Hepatocyte (in vitro differentiated cells): ENCODE measurements at places on chromosomes 1 and 21. TPM values are rescaled to one million over a fixed set of nuclear protein-coding genes. Genes with fewer than 3 reads are reported as not detected.

GRCh38 chr21:24197132-24197643, 1410.1 kb downstream of the MRPL39 start:
- DNase-seq = no peak

- DNase-seq = peak; percentile 90
Measured at GRCh38 chr1:43073490-43074230, 98.4 kb downstream of the EBNA1BP2 start.

DNA sequence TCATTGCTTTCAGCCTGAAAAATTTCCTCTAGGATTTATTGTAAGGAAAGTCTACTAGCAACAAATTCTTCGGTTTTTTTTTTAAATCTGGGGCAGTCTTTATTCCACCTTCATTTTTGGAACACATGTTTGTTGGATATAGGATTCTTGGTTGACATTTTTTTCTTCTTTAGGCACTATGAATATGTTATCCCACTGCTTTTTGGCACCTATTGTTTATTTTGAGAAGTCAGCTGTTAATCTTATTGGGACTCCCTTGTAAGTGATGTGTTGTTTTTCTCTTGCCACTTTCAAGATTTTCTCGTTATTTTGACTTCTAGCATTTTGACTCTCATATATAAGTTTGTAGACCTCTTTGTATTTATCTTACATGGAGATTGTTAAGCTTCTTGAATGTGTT, 99.3 kb downstream of the NPHS2 start:
- no peak for DNase-seq

DNA sequence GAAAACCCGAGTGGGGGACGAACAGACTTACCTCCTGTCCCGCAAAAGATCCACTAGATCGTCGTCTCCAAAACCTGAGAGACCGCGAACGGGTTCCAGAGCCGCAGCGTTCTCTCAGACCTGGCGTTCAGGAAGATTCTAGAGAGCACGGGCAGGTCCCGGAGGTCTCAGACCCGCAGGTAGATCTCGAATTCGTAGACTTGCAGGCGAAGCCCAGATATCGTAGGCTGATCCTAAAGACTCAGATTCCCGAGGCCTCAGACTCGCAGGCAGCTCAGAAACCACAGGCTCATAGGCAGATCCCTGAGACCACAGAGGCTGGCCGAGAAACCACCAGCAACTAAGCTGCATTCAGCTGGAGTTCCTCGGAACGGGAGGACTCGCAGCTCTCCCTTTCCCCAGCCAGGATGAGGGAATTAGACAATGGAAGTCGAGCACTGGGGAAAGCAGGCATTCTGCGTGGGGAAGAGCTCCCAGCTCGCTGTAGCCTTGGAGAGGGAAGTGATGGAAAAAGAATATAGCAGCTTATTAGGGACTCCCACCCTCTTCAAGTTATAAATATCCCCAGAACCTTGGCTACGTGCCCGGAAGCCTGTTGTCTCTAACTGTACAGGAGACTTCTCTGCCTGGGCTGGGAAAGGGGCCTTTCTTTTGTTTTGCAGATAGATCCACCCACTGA, at the start of gene ZNF436:
Gene ZNF436 (minus strand): TSS at position 502 of the 679 bp plus-strand sequence. CDS start 1,831 bp downstream, outside the sequence.
- DNase-seq = peak; percentile 92

- no peak for DNase-seq
Measured at GRCh38 chr1:221672239-221672645, 69.6 kb downstream of the DUSP10 start.

The CD84 gene
- polyA plus RNA-seq = 0.74 TPM in 1 of 2 replicates, not detected in the other
